ENCODE measurements at places on chromosomes 4 and X.

DNA sequence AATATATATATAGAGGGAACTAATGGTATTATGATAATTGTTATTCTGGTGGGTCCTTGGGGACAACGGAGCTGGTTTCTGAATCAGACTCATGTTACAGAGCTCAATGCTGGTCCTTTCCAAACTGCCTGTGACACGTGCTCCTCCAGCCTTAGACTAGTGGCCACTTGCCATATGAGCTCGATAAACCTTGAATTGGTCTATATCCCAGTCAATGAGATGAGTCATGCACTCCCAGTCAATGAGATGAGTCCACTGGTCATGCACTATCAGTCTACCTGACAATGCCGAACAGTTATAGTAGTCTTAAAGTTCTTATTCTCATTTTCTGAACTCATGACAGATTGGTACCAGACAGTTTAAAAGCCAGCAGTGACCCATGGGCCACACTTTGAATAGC lies 325.2 kb downstream of the LDB2 start:
- DNase-seq: no peak

- no peak for DNase-seq
These were observed 76.8 kb downstream of the PPP2R2C start for GRCh38 chr4:6395466-6396228.

DNA sequence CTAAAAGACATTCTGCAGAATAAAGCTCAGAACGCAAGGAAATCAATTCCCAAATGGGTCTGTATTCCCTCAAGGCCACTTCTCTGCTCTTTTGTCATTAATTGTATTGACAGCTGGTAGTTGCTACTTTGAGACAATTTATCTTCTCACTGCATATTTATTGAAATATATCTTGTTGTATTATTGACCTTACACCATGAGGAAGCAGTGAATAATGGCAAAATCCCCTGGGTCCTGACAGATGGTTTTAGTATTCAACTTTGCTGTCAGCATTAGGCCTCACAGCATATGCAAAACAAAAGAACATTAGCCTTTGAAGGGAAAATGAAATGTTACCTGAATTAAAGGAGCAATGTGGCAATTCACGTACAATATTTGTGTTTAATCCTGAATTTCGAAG lies 406.1 kb upstream of the TRAM1L1 start:
- no peak for DNase-seq

- DNase-seq: no peak
These were observed 93.9 kb upstream of the CBR4 start for GRCh38 chr4:169103966-169104412.

GRCh38 chr4:2059046-2059725 lies at the start of gene NAT8L:
Gene NAT8L, plus strand, starts transcription at chr4:2059327. Its CDS starts 185 bp downstream, at chr4:2059512.
- no peak for DNase-seq

- no peak for DNase-seq
These were observed 239.4 kb downstream of the LDB2 start for GRCh38 chr4:16659079-16659478.

DNA sequence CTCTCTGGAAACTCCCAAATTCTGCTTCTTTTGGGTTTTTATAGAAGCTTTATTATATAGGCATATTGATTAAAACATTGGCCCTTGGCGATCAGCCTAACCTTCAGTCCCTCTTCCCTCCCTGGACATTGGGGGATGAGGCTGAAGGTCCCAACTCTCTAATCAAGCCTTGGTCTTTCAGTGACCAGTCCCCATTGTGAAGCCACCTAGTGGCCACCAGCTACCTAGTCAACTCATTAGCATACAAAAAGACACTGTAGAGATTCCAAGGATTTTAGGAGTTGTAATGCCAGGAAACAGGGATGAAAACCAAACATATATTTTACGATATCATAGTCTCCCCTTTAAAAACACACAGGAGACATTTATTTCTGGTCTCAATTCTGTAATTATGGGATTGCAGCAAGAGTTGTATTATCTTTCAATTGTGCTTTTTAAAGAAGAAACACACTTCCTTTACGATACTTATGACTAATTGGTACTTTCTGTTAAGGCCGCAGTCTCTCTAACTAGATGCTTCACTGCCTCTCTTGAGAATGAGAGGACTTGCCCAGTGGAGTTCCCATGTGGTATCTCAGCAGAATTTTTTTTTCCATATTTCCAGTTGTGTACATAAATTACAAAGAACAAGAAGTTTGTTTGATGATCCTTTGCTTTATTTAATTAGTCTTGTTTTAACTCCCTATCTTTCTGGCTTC lies 58.2 kb downstream of the WDR17 start:
- DNase-seq: no peak

GRCh38 chr4:41267997-41268396 lies 11.3 kb downstream of the UCHL1 start:
- DNase-seq: no peak

DNA sequence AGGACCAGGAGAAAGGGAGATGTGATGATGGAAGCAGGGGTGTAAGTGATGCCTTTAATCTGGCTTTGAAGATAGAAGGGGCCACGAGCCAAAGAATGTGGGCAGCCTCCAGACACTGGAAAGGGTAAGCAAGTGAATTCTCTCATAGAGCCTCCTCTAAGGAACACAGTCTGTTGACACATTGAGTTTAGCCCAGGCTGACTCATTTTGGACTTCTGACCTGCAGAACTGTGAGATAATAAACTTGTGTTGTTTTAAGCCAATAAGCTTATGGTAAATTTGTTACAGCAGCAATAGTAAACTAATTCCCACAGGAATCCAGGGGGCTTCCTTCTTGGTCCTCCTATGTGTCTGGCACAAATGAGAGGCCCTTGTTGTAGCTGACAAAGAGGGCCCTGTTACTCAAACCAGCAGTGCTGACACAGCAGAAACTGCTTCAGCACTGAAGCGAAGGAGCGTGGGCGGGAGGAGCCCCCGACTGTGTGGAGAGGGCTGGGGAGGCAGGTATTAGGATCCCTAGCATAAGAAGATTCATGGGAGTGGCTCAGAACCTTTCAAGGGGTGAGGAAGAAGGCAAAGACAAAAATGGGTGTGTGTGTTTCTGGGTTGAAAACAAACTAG lies 268.7 kb downstream of the NR3C2 start:
- no peak for DNase-seq

- DNase-seq: no peak
These were observed 3.7 kb downstream of the DOCK11 start for GRCh38 chrX:118499295-118499694.

GRCh38 chr4:106385853-106386393 lies 17.3 kb upstream of the GIMD1 start:
- DNase-seq: no peak

DNA sequence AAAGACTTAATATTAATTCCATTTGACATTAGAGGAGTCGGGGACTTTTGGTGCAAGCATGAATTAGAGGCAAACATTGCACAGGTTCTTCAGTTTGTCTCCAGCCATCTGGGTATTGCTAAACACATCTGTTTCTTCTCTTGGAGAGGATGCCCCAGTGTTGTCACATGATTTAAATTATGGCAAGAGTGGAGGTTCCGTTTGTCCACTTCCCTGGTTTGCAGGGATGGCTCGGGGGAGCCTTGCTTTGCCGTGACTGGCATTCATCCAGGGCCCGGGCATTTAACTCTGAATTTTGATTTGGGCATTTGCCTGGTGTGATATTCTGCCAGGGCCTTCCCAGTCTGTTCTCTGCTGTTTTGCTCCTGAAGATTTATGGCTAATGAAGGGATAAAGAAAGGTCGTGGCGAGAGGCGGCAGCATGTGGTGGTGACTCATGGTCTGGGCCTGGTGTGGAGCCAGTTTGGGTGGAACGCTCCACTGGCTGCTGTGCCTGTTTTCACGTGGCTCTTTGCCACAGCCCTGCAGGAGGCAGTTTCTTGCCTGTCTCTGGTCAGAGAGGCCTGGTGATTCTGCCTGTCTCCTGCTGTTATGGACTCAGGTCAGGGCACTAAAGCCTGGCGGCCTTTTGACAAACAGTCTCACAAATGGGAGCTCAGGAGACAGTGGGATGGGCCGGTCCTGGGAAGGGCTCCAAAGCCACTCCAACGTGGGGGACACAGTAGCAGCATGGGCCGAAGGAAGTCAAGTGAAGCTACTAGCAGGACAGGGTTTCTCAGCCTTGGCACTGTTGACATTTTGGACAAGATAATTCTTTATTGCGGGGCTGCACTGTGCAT lies 99.4 kb upstream of the PGRMC2 start:
- DNase-seq: peak; percentile 91

GRCh38 chr4:159828687-159829086 lies 725.8 kb downstream of the RAPGEF2 start:
- DNase-seq: no peak

DNA sequence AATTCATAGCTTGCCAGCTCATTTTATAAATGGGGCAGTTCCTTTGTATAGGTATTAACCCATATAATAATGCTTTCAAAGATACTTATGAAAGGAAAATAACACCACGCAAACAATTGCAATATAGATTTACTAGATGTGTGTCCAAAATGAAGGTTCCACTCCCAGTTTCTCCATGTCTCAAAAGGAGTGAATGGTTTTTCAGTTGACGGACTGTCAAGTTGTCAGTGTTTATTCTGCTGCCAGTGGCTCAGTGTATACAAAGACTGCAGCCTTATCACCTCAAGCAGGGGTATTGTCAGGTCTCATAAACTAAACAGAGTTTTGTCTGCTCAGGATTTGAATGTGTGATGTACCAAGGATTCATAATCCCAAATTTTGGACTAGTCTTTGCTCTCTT lies 585.3 kb upstream of the ATOH1 start:
- DNase-seq: no peak

DNA sequence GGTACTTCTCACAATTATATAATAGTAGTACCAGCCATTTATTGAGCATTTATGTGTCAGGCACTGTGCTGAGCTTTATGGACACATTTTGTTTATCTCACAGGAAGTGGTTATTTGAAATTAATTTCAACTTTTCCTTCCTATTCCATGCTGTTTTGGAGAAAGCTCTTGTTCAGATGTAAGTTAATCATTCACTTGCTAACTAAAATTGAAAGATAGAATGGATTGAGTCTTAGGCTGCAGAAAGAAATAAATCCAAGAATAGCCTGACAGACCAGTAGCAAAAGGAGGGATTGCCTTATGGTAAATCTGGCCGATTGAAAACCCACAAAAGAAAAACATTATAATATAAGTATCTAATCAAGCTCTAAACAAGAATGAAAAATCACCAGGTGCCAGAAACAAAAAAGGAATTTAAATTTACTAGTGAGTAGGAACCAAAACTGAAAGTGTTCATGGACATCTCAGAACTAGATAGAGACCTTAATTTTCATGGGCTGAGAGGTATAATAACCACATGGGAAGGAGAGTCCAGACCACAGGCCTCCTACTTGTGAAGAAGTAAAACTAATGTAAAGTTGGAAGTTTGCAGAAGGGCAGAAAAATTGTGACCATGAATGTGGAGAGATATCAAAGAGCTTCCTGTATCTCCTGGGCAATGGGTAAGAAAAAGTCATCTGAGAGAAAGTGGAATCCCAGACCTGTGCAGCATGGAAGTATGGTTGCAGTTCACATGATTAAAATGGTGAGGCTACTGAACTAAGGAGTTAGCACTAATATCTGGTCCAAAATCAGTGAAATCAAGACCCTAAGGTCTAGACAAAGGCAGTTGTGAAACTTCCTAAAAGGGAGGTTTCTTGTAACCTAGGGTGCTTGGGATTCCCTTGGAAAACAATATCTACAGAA lies 38.0 kb downstream of the RADX start:
- no peak for DNase-seq

DNA sequence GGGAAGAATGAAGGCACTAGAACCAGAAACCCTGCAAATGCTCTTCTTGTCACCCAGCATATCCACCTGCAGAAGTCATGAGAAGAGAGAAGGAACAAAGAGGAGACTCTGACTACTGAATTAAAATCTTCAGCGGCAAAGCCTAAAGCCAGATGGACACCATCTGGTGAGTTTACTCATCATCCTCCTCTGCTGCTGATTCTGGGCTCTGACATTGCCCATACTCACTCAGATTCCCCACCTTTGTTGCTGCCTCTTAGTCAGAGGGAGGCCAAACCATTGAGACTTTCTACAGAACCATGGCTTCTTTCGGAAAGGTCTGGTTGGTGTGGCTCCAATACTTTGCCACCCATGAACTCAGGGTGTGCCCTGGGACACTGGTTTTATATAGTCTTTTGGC lies 181.7 kb downstream of the AR start:
- no peak for DNase-seq

DNA sequence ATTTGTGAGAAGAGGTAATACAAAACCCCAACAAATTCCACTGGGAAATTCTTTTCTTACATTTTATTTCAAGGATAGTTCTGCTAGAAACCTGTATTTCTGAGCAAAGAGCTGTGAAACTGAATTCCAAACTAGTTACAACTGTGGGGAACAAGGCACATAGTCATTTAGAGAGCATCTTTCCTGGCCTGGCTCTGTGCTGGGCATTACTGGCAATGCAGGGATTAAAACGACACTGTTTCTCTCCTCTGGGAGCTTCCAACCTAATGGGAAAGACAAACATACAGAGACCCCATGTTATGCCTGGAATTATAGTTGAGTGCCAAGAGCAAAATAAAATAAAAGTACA lies 36.5 kb downstream of the SUPT20HL1 start:
- DNase-seq: peak; percentile 12

DNA sequence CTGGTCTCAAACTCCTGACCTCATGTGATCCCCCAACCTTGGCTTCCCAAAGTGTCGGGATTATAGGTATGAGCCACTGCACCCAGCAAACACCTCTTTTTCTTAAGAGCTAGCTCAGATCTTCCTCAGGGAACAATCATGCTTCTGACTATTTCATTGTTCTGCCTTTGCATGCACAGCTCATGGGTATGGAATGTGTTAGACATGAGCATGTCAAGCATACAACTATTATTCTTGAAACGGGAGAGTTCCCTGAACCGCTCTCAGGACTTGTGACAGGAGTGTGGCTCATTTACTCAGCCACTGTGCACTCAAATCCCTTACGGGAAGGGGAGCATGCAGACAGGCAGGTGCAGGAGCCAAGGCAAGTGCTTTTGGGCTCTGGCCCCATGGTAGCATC lies 231.7 kb upstream of the TAPT1 start:
- no peak for DNase-seq

GRCh38 chr4:89754531-89754930 lies 82.4 kb downstream of the SNCA start:
- no peak for DNase-seq

GRCh38 chrX:24377911-24378468 lies 17.6 kb downstream of the SUPT20HL1 start:
- no peak for DNase-seq

DNA sequence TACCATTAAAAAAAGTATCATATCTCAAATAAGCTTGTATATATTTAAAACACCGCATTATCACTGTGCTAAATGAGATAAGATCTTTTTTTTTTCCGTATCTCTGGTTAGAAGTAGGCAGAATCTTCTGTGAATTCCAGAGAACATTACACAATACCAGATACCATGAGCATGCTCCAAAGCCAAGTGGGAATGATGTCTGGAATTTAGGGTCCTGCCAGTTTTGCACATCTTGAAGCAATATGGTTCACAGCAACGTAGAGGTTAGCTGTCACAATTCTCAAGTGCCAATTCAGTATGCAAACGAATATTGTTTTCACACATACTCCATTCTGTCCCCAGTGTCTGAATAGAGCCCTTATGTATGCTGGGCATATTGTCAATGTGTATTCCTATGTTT lies 127.5 kb upstream of the NEIL3 start:
- no peak for DNase-seq

GRCh38 chr4:62279689-62280088 lies 1079.6 kb downstream of the ADGRL3 start:
- DNase-seq: no peak

Data from AG04449 (cell line).